Globus pallidus (tissue), 1 donor: ENCODE measurements at places on chromosomes 4 and X.

DNA sequence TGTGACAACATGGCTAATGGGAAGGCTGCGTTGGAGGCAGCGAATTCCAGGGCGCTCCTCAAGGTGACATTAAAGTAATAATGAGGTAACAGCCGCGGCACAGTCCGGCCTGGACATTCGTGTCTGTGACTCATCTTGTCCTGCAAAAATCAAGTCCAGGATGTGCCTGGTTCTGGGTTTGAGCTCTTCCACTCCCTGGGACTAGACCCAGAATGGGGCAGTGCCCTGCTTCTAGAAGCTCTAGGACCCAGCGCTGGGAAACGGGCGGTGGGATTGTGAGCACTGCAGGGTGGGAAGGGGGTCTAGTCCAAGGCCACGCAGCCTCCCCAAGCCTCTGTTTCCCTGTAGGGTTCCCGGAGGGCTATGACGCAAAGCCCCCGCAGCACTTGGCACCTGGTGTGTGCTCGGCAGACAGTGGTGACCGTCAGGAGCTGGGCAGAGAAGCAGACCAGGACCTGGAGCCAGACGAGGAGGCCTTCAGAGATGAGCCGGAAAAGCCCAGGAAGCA, 34.9 kb downstream of the HMX1 start:
- no peak for DNase-seq

GRCh38 chr4:147975933-147976928, 244.3 kb downstream of the ARHGAP10 start:
- no peak for DNase-seq

DNA sequence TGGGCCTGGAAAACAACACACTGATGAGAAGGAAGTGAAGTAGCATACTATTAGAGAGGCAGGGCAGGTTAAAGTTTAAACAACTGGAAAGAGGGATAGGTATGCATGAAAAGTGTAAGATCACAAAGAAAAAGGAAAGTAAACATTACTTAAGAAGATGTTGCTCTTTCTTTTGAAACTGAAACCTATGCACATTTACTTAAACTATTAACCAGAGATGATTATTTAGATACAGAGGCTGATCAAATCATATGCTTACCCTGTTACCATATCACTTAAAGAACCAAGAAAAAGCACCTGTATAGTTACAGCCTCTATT, 37.8 kb downstream of the NAP1L5 start:
- DNase-seq: no peak

DNA sequence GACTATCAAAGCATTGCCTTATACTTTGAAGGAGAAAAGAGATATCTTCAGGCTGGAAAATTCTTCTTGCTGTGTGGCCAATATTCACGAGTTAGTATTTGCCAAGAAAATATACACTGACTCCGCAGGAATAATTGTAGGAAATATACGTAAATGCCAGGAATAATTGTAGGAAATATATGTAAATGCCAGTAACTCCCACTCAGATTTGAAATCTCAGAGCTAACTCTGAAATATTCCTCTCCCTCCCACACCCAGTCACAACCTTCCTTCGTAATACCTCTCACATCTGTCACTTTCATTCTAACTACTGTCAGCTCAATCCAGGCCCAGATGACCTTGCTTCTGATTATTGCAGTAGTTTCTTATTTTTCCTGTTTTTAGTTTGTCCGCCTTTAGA, 73.5 kb downstream of the WDR19 start:
- DNase-seq: no peak

GRCh38 chrX:17860179-17860780, 818 bp downstream of the RAI2 start:
- DNase-seq: no peak

- no peak for DNase-seq
These were observed 28.9 kb downstream of the CYTL1 start for GRCh38 chr4:4990329-4990728.

GRCh38 chr4:94497690-94498089, 45.9 kb downstream of the PDLIM5 start:
- no peak for DNase-seq

DNA sequence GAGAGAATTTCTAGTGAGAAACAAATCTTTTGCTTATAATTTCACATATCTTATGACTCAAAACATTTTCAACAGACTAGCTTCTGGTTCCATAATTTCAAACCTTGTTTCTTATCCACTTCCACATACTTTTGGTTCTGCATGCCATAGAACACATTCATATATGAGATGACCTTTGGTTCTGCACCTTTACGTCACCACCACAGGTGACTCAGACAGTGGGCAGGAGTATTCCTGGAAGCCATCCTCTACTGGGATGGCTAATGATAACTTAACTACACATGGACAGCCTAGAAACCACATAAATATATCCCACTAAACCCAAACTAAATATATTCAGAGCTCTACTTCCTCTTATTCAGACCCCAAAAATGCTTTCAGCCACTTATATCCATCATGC, 133.3 kb downstream of the DCK start:
- DNase-seq: no peak

- DNase-seq: no peak
These were observed 10.2 kb upstream of the KIAA0232 start for GRCh38 chr4:6772223-6772928.

DNA sequence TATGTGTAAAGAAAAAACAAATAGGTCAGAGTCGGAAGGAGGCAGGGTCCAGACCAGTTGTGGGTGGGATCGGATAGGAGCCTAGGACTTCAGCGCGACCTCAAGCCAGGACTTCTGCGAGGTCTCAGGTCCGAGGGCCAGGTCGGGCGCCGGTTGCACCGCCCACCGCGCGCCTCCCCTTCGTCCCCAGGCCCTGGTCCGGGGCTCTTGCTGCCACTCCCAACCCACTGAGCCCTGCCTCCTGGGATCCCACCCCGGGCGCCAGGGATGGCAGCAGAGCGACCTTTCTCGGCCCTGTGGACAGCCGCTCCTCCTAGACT, 12.3 kb downstream of the PITX2 start:
- no peak for DNase-seq

GRCh38 chr4:48620831-48621230, 130.8 kb downstream of the ZAR1 start:
- no peak for DNase-seq

DNA sequence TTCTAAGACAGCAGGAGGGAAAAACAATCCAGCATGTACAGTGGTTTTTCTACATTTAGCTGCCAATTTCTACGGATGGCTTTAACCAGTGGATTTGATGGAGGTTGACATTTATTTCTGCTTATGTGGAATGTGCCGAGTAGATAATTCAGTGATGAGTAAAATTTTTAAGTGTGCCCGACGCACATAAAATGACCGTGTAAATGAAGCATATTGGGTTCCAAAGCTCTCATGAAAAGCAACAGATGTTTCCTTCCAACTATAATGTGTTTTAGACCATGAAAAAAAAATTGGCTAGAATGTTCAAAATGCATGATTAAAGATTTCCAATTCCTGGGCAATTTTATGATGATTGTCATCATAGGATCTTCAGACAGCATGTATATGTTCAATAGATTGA, 14.1 kb downstream of the INPP4B start:
- no peak for DNase-seq

DNA sequence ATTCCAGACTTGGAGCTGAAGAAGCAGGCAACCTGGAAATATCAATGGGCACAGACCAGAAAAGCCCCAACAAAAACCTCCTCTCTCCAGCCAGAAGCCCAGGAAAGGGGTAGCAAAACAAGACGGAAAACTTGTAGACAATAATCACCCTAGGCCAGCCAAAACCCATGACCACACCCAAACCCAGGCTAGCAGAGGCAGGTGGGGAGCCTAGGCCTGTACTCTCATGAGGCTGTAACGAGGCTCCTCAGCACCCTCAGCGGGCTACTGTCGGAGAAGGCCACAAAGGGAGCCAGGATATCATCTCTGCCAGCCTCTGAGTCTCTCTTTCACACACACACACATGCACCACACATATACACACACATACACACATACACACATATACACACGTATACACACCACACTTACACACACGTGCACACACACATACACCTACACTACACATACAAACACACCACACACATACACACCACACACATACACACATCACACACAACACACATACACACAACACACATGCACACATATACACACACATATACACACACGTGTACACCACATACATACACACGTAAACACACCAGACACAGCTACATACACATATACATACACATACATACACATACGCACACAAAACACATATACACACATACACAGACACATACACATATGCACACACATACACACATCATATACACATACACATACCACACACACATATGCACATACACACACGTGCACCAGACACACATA, 90.6 kb downstream of the FHDC1 start:
- no peak for DNase-seq

- no peak for DNase-seq
These were observed 77.2 kb downstream of the FHIP1A start for GRCh38 chr4:151486168-151486567.
